ENCODE measurements at places on chromosomes 12 and 14.

DNA sequence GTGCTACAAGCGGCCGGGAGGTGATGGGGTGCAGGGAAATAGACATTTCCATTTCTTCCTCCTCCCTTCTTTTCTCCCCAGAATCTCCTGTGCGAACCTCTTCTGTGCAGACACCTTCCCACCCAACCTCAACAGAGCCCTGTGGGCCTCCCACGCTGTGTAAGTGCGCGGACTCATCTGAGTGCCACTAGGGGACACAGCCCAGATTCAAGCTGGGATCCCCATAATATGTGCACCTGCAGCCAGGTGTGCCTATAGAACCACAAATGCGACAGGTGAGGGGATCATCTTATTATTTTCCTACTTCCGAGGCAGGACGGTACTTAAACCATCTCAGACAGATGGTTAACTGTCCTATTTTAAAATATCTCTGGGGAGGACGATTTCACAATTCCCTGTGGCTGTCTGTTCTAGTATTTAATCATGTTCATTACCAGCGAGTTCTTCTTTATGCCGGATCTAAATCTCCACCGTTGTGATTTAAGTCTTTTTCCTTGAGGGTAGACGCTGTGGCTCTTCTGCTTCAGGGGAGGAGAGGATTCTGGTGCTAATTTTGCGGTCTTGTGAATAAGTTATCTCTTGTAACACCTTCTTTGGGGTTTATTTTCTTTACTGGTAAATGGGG lies 17.2 kb upstream of the CACNA1C start:
- no peak for DNase-seq

GRCh38 chr12:76455582-76456345 lies 103.8 kb downstream of the OSBPL8 start:
- peak; percentile 10 for DNase-seq

- DNase-seq, result no peak
Measured at GRCh38 chr14:90891326-90891725, 75.1 kb upstream of the TTC7B start.

DNA sequence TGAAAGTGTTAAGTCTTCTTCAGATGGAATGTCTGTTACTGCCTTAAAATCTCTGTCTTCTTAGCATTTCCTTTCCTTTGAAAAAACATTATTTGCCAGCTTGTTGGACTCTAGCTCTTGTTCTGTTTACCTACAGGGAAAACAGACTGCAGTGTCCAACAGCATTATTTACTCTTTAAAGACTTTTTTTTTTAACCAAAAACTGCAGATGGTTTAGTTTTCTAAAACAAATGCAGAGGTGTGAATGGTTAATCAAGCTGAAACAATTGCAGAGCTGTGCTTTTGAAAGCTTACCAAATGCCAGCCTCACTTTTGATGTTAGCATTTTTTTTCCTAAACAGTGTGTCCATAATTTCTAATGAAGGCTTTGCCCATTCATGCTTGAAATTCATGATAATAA lies 323.3 kb downstream of the TMEM117 start:
- DNase-seq, result no peak

GRCh38 chr14:101625336-101626097 lies 64.2 kb downstream of the DIO3 start:
- DNase-seq, result no peak
